ENCODE measurements at places on chromosomes 2 and 18.
A peak's percentile ranks its signal among the peaks of the same experiment; 100 is the strongest.

GRCh38 chr18:34098109-34098508 is 126.6 kb downstream of the NOL4 start:
- DNase-seq: peak; percentile 14

DNA sequence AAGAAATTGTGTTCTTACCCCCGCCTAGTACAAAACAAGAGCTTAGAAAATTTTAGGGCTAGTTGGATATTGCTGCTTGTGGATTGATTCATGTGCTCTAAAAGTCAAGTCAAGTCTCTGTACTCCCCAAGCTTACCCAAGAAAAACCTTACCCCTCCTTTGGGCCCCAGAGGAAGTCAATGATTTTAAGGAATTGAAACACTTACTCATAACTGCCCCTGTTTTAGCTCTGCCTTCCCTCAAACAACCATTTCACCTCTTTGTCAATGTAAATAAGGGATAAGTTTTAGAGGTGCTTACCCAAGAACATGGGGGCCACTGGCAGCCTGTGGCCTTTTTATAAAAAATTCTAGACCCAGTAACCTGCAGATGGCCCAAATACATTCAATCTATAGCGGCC is 136.6 kb upstream of the RMP24 start:
- DNase-seq: no peak

GRCh38 chr2:68383778-68384177 is 18.7 kb downstream of the PLEK start:
- DNase-seq: no peak

DNA sequence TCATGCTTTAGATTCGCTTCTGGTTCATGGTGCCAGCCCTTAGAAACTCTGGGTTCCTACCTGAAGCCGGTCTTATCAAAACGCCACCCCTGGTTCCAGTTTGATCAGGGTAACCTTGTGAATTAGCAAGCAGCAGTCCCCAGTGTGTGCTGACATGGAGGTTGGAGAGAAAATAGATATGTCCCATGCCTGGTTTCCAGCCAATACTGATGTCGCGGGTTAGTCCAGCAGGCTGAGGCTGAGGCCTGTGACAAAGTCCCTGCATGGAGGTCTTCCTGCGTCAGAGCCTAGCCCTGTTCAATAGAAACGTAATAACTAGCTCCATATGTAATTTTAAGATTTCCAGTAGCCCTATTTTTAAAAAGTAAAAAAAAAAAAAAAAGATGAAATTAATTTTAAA is 28.2 kb downstream of the LPIN1 start:
- DNase-seq: no peak

GRCh38 chr2:197969391-197969893 is 165.0 kb downstream of the PLCL1 start:
- no peak for DNase-seq

- peak; percentile 51 for DNase-seq
Observed at GRCh38 chr2:225381609-225382008, 17.9 kb upstream of the NYAP2 start.

DNA sequence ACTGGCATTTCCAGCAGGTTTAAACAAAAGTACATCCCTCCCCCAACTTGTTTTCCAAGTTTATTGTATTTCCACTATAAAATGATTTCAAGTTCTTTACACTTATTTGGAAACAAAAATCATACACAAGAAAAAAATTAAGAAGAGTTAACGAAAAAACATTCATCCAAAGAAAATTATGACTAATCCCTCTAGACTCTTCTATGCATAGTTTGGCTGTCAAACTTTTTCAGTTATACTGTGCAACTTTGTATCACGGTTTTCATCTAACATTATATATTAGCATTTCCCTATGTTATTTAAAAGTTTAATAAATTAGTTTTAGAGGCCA is 627 bp downstream of the WDCP start:
- DNase-seq: no peak

GRCh38 chr2:38268691-38269327 is 108.3 kb downstream of the ATL2 start:
- DNase-seq: no peak

DNA sequence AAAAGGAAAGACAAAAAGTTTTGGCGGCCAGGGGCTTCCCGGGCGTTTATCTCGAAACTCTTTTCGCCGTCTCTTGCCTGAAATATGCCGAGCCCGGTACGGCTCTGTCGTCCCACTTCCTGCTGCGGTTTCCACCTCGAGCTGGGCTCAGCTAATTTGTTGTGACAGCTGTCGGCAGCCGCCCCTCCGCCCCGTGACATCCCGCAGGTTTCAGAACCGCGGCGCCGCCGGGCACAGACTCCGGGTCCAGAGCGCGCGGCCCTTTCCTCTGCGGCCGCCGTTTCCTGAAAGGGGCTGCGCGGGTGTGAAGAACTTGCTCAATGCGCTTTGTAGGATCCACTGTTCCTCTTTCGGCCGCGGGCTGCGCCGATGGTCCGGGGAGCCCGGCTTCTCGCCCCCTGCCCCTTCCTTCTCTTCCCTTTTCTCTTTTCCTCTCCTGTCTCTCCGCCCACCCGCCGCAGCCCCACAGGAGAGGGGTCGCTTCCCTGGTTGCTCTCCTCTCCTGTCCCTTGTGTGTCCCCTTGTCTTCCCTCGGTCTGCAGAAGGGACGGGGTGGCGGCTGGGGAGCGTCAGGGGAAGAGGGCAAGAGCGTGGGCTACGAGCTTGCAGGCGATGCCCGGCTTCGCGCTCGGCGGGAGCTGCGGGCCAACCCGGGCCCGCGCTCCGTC is 648 bp downstream of the ARID5A start:
- DNase-seq: peak; percentile 88

GRCh38 chr18:75592527-75592926 is 165.0 kb upstream of the SMIM21 start:
- DNase-seq: no peak

DNA sequence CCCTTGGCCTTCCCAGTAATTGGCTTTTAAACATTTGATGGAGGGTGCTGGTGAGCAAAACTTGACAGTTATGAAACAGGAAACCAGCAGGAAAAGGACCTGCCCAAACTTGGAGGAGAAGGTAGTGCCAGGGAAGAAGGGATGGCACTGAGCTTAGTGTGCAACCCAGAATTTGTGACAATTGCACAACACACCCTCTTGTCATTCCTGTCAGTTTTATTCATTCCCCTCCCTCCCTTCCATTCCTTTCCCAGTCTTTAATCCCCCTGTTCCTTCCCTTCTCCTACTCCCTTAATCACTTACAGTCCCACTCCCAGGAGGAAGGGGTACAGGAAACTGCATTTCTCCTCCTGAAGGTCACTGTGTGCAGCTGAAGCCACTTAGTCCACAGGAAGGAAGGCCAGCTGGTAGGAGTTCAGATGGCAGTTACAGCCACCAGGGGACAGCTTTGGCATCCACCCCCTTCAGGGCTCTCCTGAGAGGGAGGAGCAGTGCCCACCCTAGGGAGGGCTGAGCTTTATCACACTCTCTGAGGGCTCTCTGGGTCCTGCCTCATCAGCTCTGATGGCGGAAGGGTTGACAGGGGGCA is 24.0 kb upstream of the SIGLEC15 start:
- DNase-seq: no peak

GRCh38 chr2:139031722-139032121 is 251.5 kb upstream of the NXPH2 start:
- DNase-seq: peak; percentile 18

GRCh38 chr2:223232285-223232684 is 180.3 kb downstream of the KCNE4 start:
- no peak for DNase-seq

GRCh38 chr2:111663471-111664274 is 220.3 kb downstream of the ANAPC1 start:
- no peak for DNase-seq

GRCh38 chr2:158995677-158996049 is 27.2 kb downstream of the TANC1 start:
- DNase-seq: no peak

DNA sequence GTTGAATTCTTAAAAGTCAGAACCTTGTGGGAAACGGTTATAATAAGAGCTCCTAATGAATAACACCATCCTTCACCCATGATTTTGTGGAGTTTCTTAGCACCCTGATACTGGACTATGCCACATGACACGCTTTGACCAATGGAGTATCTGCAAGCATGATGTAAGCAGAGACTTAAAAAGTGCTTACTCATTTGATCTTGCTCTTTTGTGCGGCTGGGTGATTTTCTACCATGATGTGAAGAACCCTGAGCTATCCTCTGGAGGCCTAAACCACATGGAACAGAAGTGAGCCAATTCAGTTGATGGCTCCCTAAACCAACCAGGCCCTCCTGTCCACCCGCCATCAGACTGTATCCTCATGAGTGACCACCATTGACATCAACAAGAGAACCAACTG is 70.9 kb downstream of the TCF4 start:
- DNase-seq: no peak

DNA sequence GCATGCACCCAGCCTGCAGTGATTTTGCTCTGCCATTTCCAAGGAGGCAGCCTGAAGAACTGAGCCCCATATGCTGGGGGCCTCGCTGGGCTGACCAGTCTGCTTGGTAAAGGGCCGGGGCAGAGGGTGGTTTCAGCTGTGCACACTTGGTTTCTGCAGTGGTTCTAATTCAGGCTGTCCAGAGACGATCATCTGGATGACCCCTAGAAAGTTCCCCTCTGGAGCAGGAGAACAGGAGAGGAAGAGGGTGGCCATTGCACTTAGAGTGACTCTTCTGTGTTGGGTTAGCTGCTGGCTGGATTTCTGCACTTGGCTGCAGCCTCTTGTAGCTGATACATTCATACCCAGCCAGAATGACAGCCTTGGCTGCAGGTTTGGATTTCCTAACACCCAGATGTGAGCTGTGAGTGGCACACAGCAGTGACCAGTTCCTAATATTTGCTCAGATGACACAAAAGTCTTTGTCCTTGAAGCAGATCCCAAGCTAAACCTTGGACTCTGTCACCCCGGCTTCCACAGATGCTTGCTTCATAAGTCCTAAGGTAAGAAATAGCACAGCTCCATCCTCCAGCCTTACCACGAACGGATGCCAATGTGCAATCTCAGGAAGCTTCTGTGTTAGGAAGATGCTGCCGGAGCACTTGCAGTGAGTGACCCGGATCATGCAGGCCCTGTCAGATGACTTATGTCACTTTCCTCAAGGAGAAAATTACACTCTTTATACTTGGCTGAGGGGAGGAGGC is 105.6 kb downstream of the HNRNPLL start:
- peak; percentile 47 for DNase-seq

- no peak for DNase-seq
Observed at GRCh38 chr2:138421315-138421970, 80.1 kb upstream of the SPOPL start.

DNA sequence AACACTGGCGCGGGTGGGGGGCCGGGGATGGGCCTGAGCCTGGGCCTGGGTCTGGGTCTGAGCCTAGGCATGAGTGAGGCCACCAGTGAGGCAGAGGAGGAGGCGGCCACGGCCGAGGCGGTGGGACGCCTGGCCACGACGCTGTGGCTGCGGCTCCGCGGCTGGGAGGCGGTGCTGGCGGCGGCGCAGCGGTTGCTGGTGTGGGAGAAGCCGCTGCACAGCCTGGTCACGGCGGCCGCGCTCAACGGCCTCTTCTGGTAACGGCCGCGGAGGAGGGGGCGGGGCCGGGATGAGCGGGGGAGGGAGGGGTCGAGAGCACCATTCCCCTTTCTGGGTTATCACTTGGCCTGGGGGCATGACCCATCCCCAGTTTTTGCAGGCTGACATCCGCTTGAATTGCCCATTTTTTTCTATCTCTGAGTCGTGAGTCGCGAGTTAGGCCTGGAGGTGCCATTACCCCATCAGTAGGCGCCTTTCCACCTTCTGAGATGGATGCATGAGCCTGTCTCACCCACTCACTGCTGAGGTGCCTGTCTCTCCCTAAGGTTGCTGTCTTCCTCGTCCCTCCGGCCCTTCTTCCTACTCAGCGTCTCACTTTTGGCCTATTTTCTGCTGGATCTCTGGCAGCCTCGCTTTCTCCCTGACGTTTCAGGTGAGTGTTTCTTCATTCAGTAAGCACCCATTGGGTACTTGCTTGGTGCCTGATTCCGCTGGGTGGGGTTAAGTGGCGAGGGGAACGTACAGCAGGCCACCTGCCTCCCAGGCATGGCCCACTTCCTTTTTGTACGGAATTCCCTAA is 501 bp downstream of the RETREG2 start:
- no peak for DNase-seq

DNA sequence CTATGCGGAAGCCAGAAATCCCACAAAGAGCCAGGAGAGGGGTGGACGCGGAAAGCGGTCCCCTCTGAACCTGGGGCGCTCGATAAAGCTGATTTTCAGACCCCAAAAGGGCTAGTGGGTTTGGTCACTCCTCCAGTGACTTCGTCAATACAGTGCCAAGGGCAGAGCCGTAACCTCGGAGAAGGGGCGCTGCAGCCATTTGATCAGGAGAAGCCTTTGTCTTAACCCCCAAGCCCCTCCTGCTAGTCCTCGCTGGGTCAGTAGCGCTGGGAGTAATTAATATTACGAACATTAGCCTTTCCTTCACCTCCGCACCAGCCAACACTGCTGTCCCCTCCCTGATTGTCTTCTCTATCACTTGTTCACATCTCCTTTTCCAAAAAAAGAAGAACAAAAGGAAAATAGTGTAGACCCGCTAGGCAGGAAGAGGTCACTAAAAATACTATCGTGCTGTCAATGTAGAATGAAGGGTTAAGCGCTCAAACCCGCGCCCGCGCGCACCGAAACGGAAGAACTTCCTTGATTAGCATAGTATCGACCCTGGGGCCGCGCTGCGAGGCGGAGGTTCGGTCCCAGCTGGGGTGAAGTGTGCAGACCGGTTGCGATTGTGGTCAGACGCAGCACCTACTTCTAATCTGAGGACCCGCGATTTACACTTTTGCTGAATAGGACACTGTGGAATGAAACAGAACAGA is 63.2 kb upstream of the MAPRE2 start:
- peak; percentile 89 for DNase-seq

GRCh38 chr2:80242355-80242910 is 62.1 kb downstream of the LRRTM1 start:
- no peak for DNase-seq

GRCh38 chr18:67509741-67510391 is 6.7 kb downstream of the DSEL start:
- no peak for DNase-seq

DNA sequence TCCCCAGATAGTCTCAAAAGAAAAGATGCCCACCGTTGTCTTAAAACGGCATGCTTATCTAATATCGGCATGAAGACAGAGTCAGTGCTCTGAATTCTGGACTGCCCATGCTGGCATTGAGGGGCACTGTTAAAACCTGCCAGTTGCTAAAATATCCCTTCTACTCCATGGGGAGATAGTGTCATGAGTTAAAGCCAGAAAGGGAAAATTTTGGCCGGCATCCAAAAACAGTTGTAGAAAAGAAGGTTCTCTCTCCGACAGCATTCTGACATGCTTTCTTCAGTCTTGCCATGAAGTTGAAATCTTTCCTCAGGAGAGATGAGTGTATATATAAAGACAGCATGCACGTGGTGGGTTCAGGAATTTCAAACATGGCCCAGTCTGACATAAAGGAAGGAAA is 401.3 kb upstream of the PIK3C3 start:
- peak; percentile 12 for DNase-seq
